ENCODE measurements at places on chromosomes 7 and 10. TPM values are rescaled to one million over a fixed set of nuclear protein-coding genes. Genes with fewer than 3 reads are reported as not detected.

Gene BUD31
- total RNA-seq: 179 TPM

Gene HTRA1
- total RNA-seq: 32.8 TPM

Gene TMEM229A
- not detected for total RNA-seq

- no peak for DNase-seq
Measured at GRCh38 chr7:44750921-44751571, 2.4 kb downstream of the ZMIZ2 start.

- no peak for DNase-seq
Measured at GRCh38 chr7:131436384-131436783, 108.7 kb downstream of the MKLN1 start.
